ENCODE measurements at places on chromosomes 2 and 18.
A peak's percentile ranks its signal among the peaks of the same experiment; 100 is the strongest.

GRCh38 chr2:1947316-1947715 is 203.0 kb upstream of the PXDN start:
- DNase-seq = no peak

- DNase-seq = peak; percentile 7
Measured at GRCh38 chr2:29215073-29215472, 99.9 kb downstream of the CLIP4 start.

- DNase-seq = no peak
Measured at GRCh38 chr18:73693091-73693490, 454.5 kb downstream of the FBXO15 start.

DNA sequence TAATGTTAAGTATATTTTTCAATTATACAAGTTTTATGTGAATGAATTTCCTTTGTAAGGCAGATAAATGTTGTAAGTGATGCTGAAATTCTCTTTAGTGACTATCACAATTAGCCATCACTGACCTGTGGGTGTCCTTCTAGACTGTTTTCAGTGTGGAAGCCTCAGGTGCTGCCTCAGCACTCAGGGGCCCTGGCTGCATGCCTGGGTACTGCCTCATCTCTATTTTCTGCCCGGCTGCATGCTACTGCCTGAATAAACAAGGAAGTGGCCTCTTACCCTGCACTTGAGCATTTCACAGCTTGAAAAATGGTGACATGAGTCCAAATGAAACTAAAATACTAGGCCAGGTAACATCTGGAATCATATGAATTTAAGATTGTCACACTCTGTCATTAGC is 787.6 kb upstream of the SALL3 start:
- no peak for DNase-seq

- DNase-seq = no peak
Measured at GRCh38 chr2:1514391-1515072, 101.3 kb downstream of the TPO start.

DNA sequence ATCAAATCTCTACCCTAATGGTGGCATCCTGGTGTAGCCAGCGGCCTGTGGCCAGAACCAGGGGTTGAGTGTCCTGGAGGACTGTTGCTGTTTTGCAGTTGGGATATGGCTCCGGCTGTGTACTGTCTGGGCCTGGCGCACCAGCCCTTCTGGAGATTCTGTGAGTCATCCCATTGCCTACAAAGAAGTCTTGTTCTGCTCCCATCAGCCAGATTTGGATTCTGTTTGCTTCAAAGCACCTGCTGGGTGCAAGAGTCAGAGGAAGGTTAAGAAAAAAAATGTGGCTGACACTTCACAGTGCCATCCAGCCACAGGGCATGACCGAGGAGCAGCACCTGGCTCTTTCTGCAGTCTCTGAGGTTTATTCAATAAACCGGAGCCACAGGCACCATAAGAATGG is 41.0 kb upstream of the ASAP2 start:
- no peak for DNase-seq

GRCh38 chr2:203400805-203401585 is 72.8 kb downstream of the ABI2 start:
- no peak for DNase-seq

GRCh38 chr2:224094413-224094812 is 55.3 kb upstream of the SERPINE2 start:
- no peak for DNase-seq

GRCh38 chr2:112772911-112773475 is 8.6 kb upstream of the CKAP2L start:
- DNase-seq = no peak

DNA sequence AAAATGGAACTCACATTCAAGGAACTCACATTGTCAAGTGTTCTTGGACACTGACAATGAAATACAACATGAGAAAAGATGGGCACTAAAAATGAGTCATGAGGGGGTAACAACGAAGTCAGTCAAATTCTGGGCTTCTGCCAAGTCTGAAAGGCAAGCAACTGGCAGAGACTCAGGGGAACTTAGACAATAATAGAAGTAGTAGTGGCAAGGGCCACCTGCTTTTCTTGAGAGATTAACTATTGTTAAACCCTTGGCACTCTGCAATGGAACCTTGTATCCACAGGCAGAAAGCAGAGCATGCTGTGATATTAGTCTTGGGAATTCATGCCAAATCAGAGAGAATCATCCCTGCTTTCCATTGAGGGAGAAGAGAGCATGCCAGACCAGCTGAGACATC is 382.6 kb upstream of the CDH2 start:
- no peak for DNase-seq

DNA sequence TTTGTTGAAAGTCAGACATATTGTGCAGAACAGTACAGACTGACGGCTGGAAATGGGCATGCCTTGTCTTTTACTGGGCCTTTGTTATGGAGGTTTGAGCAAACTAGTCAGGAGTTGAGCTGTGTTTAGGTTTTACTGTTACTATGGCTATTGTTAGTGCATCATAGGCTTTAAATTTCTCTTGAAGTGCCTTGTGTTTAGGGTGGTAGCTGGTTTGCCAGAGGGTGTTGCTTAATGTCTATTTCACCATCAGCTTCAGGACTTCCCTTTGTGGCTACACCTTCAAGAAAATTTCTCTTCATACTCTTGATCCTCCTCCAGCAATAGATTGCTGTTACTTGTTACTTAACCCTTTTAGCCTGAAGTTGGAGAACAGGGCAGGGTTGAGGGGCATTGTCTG is 104.6 kb downstream of the CAPN13 start:
- DNase-seq = no peak

DNA sequence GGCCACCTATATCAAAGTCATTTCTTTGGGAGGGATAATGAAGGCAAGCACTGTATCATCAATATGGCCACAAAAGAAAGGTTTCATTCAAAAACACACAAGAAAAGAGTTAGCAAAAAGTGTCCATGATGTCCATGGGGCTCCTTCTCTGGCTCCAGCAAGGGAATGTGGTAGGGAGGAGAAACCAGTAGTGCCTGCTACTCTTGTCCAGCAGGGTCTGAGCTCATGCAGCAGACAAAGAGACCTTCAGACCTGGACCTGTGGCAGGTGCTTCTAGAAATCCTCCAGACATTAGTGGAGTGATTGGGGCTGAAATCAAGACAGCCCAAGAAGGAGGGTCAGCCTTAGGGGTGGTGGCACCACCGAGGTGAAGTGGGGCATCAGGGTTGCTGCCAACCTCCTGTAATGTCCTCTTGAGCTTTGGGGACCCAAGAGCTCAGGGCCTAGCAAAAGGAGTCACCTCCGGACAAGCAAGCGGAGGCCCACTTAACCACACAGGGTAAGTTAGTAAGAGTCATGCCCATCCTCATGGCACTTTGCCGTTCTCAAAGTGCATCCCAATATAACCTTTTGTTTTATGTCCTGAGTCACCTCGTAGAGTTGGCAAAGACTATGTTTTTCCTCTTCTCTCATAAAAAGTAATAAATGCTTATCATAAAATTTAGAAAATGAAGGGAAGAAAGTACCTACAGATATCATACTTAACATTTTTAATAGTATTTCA is 112.6 kb upstream of the YPEL5 start:
- no peak for DNase-seq

DNA sequence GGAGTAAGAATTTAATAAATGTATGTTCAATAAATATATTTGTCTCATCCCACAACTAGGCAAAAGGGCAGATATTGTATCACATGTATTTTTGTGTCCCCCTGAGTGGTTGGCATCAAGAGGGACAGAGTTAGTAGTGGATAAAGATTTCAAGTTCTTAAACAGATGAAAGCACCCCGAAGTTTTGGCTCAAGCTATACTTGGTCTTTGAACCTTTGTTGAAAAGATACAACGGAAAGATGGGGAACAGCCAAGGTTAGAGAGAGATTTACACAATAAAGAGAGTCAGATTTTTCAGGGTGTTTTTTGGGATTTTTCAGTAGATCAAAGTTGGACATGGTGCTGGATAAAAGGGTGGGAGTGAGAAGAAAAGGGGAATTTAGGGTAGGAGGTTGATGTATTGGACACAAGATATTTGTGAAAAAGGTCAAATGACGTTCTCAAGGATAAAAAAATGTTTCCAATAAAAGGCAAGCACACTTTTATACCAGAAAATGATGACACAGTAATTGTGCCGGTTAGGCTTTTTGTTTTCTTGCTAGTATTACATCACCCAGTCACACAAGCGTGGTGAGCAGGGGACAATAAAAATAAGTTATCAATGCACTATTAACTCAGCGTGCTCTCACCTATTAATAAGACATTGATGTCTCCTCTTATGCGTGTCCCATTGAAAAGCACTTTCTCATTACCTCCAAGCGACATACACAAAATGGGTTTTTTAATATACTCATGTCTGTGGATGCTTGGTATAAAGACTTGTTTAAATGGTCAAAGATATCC is 59.5 kb downstream of the MEP1B start:
- DNase-seq = no peak

DNA sequence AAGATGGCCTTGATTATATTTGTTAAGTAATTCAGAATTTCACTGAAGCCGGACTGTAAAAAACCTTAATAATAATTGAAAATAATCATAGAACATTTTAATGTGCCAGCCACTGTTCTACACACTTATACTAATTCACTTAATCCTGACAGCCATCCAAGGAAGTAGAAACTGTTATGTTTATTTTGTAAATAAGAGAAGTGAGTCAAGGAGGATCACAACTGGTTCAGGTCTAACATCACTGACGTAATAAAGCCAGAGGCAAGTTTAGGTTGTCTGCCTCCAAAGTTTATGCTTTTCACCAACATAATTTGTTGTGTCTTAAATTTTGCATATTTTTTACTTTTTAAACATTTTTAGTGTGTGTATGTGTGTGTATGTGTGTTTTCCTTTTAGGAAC is 436.1 kb downstream of the LRRTM4 start:
- no peak for DNase-seq

DNA sequence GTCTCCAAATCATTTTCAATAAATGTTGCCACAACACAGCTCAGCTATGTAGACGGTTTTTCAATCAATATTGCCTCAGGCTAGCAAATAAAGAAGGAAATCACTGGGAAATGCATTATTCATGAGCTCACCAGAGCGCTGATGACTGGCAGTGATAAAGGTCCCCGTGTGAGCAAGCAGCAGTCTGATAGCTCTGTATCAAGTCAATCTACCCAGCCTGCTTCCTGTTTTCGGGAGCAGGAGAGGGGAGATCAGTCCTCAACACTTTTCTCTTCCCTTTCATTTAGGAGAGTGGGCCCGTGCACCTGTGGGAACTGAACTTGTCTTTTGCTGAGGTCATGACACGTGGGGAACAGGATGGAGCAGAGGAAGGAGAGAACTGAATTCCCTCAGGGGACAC is 253.9 kb upstream of the SIX2 start:
- no peak for DNase-seq

- no peak for DNase-seq
Measured at GRCh38 chr2:204274991-204275390, 270.3 kb upstream of the PARD3B start.

- no peak for DNase-seq
Measured at GRCh38 chr2:73601780-73602179, 40.4 kb downstream of the NAT8 start.

DNA sequence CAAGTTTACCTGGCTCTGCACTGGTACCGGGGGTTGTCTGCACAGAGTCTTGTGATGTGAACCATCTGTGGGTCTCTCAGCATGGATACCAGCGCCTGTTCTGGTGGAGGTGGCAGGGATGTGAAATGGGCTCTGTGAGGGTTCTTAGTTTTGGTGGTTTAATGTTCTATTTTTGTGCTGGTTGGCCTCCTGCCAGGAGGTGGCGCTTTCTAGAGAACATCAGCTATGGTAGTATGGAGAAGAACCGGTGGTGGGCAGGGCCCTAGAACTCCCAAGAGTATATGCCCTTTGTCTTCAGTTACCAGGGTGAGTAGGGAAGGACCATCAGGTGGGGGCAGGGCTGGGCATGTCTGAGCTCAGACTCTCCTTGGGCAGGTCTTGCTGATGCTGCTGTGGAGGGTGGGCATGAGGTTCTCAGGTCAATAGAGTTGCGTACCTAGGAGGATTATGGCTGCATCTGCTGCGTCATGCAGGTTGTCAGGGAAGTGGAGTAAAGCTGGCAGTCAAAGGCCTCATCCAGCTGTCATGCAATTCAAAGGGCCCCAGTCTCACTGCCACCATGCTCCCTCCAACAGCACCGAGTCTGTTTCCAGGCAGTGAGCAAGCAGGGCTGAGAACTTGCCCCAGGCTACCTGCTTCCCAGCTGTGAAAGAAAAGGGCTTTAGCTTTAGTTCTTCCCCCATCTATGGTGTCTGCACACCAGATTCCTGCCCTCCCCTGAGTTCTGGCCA is 278.0 kb downstream of the METTL4 start:
- peak; percentile 20 for DNase-seq

DNA sequence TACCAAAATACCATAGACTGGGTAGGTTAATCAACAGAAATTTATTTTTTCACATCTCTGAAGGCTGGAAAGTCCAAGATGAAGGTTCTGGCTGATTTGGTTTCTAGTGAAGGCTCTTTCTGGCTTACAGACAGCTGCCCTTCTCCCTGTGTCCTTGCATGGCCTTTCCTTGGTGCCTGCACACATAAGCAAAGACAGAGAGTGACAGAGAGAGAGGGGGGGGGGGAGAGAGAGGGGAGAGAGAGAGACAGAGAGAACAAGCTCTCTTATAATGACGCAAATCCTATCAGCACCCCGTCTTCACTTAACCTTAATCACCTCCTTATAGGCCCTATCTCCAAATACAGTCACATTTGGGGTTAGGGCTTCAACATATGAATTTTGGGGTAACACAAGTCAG is 53.9 kb downstream of the INO80C start:
- no peak for DNase-seq

DNA sequence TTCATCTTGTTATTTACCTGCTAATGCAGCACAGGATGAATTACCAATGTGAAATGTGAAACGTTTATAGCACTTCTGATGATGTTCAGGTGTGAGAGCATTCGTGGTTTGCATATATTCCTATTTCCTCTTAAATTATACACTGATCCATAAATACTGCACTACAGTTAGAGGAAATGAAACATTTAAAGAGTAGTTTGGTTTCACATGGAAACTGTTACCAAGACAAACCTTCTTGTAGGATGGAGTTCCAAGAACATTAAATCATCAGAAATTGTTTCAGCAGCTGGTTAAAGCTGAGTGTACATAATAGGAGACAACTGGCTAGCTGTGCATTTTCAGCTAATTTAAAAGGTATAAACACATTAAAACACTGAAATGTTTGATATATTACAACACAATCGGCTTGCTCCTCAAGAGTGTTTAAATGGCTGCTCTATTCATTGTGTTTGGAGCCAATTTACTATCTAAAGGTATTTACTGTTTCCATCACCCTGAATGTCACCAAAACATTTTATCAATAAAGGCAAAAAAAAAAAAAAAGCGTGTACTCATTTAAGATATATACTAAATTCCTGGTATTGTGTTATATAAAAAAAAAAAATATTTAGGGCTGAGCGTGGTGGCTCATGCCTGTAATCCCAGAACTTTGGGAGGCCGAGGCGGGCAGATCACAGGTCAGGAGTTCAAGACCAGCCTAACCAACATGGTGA is 100.6 kb downstream of the DYM start:
- no peak for DNase-seq

DNA sequence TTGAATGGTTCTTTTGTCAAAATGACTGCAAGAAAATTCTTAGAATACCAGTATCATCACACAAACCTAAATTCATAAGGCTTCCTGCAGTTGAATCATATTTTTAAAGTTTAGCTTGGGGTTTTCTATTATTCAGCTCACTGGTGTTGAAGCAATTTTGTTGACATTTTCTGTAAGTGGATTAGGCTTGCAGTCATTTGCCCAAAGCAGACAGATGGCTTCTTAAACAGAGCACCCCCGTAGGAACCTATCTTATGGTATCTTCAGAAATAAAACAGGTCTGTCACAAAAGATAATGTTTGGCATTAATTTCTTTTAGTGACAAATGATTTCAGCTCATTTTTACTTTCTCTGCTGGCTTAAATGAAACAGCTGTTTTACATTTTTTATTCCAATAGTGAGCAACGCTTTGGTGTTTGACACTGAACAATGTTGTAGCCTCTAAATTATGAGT is 331.1 kb downstream of the PLCL1 start:
- DNase-seq = no peak

GRCh38 chr2:7363906-7364305 is 446.7 kb downstream of the RNF144A start:
- no peak for DNase-seq

All from activated T-cell treated with anti-CD3 and anti-CD28 coated beads, Interleukin-2, amount 50 U/mL, for 48 hours (primary cell).